ENCODE measurements at places on chromosomes 5 and 9. TPM values are rescaled to one million over a fixed set of nuclear protein-coding genes. Genes with fewer than 3 reads are reported as not detected.

DNA sequence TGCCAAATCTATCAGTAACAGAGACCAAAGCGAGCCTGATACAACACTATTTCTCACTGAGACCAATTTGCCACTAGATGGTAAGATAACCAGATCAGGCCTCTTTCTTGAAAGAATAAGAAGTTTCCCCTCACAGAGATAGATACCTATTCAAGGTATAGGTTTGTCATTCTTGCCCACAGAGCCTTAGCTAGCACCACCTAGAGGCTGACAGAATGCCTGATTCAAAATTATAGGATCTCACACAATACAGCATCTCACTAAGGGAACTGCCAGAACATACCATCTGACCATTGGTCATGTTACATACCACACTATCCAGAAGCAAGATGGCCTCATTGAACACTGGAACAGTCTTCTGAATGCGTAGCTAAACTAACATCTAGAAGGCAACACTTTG is 166.6 kb upstream of the HCN1 start:
- DNase-seq = no peak

DNA sequence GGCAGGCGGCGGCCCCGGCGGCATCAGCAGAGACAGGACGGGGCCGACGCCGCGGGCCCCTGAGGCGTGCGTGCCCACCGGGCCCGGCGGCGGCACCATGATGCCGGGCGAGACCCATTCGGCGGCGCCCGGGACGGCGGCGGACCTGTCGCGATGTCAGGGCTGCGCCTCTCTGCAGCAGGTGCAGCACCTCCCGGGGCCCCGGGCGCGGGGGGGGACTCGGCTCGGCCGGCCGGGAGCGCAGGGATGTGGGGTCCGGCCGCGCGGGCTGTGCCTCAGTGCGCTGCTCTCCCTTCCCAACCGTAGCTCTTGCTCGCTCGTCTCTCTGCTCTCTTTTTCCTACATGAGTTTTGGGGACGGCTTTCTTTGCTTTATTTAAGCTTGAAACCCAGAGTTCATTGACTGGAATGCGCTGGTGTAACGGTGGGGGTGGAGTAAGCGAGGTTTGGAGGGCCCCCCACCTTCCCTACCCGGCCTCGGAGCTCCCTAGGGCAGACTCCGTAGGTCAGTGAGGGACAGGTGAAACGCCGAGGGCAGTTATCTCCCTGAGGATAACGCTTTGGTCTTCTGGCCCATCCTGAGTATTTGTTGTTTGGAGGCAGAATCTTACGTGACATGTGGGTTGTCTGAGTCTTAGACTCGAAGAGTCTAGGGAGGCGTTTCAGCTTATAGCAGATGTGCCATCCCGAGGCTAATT is 490 bp downstream of the ICE1 start:
- no peak for DNase-seq

DNA sequence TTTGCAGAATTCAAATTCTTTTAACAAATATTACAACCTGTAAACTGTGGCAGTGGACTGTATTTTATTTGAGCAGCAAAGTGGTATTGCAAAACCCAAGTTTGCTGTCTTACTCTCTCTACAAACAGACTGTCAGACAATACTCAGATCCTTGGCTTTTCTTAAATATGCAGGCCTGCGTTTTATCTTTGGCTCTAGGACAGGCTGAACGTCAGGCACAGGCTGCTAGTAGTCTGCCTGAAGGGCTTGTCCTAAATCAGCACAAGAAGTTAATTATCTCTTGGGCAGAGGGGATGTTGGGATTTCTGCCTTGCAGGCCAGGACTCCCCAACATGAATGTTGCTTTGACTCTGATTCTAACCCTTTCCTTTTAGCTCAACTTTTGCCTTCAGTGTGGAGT is 147.5 kb downstream of the SLIT3 start:
- peak; percentile 67 for DNase-seq

- DNase-seq = no peak
Observed at GRCh38 chr9:72039532-72039931, 20.9 kb downstream of the C9orf57 start.

DNA sequence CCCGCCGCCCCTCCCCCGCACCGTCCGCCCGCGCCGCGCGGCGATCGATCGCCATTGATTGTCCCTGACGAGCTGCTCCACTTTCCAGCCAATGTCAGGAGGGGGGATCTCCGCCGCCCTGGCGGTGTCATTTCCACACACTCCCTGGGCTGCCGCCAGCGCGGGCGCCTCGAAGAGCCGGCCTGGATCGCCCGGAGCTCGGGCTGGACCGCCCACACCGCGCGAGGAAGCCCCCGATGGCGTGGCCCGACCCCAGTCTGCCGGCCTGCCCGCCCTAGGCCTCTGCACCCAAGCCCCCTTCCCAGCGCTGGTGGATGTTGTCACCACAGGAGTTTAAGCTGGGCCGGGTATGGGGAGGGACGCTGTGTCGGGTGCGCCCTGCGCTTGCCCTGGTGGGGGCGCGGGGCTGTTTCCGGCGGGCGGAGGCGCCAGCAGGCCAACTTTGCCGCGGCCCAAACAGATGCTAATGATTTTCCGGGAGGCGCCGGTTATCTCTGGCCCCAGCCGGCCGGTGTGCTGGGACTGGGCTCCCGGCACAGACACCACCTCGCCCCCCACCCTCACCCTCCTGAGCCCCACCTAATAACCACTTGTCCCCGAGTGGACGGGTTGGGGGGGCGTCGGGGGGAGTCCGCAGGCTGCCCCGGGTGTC is 10.6 kb upstream of the CXXC5 start:
- peak; percentile 93 for DNase-seq

Gene RMRP
- 44.8 TPM for polyA plus RNA-seq

Gene ZNF658
- polyA plus RNA-seq = 1.4 TPM

- no peak for DNase-seq
Observed at GRCh38 chr5:155129513-155129880, 115.9 kb downstream of the KIF4B start.

Gene GLRA1
- polyA plus RNA-seq = not detected

DNA sequence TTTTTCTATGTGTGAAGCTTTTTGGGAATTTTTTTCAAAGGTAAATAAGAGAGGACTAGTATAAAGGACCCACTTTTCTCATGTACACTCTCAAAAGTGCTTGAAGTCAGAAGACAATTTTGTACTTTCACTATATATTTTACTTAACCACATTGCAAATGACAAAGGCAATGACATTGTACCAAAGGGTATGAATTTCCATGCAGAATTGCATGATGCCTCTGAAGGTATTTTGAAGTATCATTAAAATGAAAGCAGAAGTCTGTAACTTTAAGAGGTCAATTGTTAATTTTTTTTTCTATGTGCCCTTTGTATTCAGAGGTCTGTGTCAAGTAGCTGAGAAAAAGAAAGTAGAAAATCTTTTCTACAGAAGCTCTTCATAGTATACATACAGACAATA is 84.7 kb downstream of the ST8SIA4 start:
- DNase-seq = no peak

- no peak for DNase-seq
Observed at GRCh38 chr5:179267671-179268083, 77.6 kb downstream of the ADAMTS2 start.
